ENCODE measurements at places on chromosomes 3 and 15.

DNA sequence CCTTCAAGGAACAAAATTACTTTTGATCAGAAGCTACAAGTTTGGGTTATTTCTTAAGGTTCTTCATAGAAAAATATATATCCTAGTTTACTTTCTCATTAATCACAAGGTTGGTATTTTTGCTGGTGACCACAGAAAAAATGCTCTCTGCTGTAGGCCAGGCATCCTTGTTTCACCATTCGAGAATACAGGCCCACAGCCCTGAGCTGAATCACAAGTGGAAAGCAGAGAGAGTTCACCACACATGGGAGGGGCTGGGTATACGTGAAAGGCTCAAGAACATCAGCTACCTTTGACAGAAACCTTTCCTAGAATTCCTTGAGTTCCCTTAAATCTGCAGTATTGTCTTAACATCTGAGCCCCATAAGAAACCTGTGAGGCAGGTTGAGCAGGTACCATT lies 23.2 kb downstream of the CPEB1 start:
- no peak for DNase-seq

DNA sequence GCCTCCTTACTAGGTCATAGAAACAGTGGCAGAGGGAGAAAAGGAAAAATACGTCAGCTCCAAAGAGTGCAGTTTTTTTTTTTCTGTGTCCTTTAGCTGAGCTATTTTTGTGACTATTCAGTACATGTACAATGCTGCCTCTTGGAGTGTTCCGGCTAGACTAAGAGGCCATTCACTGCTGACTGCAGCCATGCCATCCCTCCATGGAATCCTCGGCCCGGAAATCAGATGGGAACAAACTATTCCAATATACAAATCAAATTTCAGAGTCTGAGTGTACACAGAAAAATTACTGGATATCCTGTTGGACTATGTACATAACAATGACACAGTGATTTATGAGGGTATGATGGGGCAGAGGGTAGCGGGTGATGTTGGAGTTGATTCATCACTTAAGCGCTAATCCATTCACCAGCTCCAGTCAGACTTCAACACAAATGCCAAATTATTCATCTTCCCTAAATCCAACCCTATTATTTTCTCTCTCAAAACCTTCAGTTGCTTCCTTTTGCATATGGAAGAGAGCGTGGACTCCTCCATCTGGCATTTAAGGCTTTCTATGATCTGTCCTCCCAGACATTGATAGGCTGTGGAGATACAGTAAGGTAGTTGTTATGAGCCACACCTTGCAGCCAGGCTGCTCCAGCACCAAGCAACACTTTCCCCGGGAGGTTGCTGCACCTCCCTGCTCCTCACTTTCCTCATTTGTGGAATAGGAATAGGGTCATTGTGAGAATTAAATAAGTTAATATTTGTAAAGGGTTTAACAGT lies 109.1 kb downstream of the LPP start:
- peak; percentile 52 for DNase-seq

DNA sequence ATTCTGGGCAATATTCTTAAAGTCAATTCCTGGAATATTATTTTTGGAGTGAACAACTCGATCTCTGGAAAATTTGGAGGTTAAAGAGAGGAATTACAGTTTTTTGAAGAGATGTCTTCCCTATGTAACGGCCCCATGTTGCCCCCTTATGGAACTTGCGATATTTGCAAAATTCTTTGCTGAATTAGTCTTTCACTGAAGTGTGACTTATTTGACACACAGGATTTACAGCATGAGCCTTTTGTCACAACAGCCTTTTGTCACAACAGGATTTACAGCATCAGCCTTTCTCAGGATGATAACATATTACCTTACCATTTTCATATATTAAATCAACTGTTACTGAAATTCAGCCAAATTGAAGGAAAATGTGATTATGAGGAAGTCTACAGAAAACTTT lies 37.8 kb upstream of the SPTSSB start:
- peak; percentile 11 for DNase-seq

DNA sequence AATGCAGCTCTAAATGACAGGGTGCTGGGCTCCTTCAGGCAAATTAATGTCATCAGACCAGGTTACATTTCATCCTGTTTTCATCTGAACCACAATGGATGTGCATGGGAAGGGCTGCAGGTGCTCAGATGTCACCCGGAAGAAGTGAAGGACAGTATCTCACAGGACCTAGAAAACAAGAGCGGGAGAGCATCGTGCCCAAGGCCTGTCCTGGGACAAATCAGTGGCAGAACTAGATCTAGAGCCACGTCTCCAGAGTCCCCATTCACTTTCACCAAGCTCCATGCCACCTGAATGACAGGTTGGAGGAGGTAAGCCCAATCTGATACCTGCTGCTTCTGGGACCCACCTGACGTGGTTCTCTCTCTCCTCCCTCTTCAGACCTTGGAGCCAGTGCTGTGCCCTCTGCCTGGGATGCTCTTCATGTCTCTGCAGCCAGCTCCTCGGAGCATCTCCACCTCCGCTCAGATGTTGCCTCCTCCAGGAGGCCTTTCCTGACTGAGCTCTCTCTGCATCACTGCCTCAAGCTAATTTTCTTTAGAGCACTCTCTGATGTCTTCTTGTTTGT lies 77.3 kb downstream of the CPN2 start:
- no peak for DNase-seq

- no peak for DNase-seq
Measured at GRCh38 chr3:191985691-191986090, 524.7 kb downstream of the PYDC2 start.

- DNase-seq = no peak
Measured at GRCh38 chr3:143215059-143215458, 95.5 kb downstream of the CHST2 start.

DNA sequence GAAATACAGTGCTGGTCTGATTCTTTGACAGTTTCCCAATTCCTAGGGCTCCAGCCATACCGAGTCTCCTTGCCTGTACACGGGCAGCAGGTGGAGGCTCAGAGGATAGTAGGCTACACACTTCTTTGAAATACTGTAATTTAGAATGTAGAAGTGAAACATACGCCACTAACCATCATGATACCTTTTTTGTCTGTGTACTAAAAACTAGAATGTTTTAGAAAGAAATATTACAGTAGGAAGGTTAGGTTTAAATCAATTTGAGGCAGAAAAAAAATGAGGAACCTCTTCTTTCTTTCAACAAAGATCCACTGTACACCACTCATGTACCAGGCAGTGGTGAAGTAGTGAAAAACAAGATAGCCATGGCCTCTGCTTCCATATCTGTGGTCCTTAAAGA lies 354.7 kb downstream of the MCTP2 start:
- no peak for DNase-seq

DNA sequence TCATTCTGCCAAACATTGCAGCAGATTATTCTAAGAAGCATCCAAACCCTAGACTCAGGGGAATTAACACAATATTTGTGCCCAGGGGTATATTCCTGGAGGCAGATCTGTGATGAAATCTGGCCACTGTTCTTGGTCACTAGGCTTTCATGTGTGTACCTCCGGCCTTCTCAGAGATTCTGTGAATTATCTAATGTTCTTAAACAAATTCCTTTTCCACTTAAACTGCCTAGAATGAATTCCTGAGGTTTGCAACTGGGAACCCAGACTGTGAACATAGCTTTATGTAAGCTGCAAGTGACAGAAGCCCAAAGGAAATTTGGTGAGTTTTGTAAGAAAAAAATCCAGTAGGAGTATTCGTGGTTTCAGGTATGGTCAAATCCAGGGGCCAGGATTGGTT lies 20.7 kb upstream of the CTNNB1 start:
- no peak for DNase-seq

GRCh38 chr15:35293353-35294130 lies 208.4 kb upstream of the NANOGP8 start:
- DNase-seq = peak; percentile 73

DNA sequence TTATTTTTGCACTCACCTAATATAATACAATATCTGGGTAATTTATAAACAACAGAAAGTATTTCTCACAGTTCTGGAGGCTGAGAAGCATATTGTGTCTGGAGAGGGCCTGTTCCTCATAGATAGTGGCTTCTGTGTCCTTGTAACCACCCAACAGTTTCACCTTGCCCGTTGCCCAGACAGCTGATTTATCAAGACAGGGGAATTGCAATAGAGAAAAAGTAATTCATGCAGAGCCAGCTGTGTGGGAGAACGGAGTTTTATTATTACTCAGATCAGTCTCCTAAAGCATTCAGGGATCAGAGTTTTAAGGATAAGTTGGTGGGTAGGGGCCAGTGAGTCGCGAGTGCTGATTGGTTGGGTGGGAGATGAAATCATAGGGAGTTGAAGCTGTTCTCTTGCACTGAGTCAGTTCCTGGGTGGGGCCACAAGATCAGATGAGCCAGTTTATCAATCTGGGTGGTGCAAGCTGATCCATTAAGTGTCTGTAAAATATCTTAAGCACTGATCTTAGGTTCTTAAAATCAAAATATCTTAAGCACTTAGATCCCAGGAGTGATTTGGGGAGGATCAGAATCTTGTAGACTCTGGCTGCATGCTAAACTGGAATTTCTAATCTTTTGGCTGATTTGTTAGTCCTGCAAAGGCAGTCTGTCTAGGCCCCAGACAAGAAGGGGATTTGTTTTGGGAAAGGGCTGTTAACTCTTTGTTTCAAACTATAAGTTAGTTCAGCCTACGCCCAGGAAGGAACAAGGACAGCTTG lies 33.9 kb upstream of the C15orf39 start:
- no peak for DNase-seq

GRCh38 chr3:58035524-58036255 lies 27.5 kb downstream of the FLNB start:
- no peak for DNase-seq

DNA sequence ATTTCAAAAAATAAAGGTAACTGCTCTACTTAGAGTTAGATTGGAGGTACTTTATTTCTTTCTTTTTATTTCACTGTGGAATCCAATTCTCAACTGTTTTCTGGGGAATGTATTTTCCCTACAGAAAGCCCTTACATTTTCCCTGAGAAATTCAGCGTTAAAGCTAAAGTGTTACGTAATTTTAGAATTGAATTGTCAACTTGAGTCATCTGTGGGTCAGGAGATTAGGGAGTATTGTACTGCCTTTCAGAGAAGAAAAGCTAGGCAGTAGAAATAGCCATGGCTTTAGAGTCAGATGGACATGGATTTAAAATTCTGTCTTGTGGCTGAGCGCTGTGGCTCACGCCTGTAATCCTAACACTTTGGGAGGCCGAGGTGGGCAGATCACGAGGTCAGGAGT lies 728.6 kb downstream of the ROBO1 start:
- no peak for DNase-seq

- DNase-seq = no peak
Measured at GRCh38 chr3:127171721-127172120, 21.2 kb upstream of the PRR23E start.

GRCh38 chr3:106206146-106206545 lies 337.3 kb upstream of the CBLB start:
- no peak for DNase-seq

- DNase-seq = no peak
Measured at GRCh38 chr3:156307704-156308103, 187.3 kb downstream of the KCNAB1 start.

DNA sequence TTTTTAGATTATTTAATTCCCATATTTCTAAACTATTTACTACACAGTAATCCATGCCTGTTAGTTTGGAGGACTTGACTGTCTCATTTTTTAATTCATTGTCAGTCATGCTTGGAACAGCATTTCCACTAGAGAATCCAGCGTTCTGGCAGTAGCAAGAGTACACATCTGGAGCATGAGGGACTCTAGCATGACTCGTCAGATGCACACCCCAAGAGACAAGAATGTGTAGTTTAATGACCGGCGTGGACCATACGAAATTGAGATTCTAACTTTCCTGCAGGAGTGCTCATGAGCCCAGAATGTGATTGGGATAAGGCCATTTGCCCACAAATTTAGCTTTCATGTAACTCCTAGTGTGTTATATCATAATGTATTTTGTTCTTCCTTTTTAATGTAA lies 48.9 kb downstream of the ASB7 start:
- DNase-seq = no peak

DNA sequence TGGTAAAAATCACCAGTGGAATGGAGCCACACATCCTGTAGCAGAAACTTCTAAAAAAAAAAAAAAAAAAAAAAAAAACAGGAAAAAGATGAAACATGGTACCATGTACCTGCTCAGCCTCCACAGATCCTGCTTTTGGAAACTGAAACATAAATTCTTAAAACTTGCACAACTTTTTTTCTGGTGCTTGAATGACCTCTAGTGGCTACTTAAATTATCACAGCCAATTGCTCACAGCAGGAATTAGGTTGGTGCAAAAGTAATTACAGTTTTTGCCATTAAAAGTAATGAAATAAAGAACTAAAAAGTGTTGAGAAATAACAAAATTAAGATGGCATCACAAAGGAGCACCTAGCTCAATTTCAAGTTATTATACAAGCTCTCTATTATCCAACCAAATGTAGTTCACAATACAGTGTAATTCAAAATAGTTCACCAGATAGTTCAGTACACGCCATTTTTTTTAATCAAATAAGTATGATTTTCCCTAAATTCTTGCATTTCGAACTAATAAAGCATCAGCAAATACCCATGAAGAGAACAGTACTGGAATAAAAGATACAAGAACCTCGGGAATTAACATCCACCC lies 80.6 kb downstream of the ULK4 start:
- DNase-seq = peak; percentile 15

GRCh38 chr3:126326629-126327028 lies 30.6 kb downstream of the KLF15 start:
- DNase-seq = no peak

GRCh38 chr3:49716691-49717210 lies 2.7 kb downstream of the AMIGO3 start:
- no peak for DNase-seq

DNA sequence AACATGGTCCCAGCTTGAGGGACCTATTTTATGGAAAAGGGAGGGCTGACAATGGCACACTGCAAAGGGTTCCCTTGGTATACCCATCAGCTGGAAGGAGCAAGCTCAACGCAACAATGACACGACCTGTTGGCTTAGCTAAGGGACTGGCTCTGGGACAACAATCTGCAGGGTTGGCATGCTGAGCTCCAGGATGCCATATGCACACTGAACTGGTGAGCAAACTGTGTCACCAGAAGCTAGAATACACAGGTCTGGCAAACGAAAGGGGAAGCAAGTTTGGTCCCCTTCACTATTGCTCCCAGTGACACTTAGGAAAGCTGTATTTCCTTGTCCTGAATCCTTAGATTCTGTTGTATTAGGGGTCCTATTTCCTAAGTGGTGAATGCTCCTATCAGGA lies 38.0 kb upstream of the RASGRF1 start:
- no peak for DNase-seq

DNA sequence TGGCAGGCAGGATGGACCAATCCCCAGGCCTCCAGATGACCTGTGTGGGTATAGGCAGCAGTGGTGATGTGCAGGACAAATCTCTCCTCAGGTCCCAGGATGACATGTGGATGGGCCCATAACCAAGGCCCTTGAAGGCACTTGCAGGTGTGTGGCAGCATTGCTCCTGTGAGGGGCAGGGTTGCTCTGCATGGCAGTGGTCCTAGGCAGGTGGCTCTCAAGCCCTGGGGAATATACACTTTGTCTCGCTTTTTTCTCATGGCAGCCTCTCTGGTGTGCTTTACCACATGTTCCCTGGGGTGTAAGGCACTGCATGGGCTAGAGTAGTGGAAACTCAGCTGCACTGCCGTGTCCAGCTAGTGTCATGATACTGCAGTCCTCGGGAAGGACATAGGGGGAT lies 503.6 kb downstream of the UNC13C start:
- DNase-seq = no peak
